ENCODE measurements at places on chromosomes 5 and 9.

GRCh38 chr5:123701511-123702200 lies 189.7 kb downstream of the CSNK1G3 start:
- no peak for DNase-seq

GRCh38 chr9:110748251-110748893 lies 79.8 kb downstream of the MUSK start:
- DNase-seq, result no peak

- DNase-seq, result no peak
These were observed 582.2 kb downstream of the CETN3 start for GRCh38 chr5:89827359-89827758.

DNA sequence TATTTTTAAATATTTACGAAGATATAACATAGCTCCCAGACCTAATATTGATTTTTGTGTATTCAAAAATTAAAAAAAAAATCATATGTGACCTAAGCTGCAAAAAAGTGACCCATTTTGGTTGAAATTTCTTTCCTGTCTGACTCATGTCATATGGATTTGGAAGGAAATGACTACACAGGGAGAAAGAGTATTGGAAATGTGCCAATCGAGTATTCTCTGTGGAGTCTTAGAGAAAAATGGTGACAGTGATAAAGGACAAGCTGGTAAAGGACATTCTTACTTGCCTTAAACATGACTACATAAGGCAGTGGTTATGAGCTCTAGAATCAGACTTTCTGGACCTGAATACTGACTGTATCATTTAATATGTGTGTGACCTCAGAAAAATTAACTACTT lies 262.9 kb upstream of the PTPRD start:
- no peak for DNase-seq

GRCh38 chr5:171405615-171406014 lies 13.8 kb upstream of the FGF18 start:
- no peak for DNase-seq

GRCh38 chr5:128641861-128642260 lies 103.8 kb upstream of the FBN2 start:
- no peak for DNase-seq

- no peak for DNase-seq
These were observed 594 bp downstream of the FAM120A start for GRCh38 chr9:93451849-93452709.

DNA sequence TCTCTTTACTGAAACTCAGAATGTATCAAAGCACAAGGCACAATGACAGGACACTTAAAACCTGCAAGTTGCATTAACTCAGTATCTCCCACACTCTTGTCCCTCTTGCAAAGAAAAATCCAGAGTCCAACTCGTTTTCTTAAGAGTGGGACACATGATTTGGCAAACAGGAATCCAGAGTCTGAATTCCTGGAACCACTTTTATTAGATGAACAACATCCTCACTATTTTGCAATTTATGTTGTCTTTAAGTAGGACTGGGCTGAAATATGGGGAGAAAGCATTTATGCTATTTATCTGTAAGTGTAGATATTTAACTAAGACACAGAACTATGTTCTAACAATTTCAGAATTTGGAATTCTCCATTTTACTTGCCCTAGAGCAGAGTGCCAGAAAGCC lies 69.1 kb downstream of the ABCA1 start:
- DNase-seq, result no peak

- no peak for DNase-seq
These were observed 106.2 kb downstream of the ADAMTS12 start for GRCh38 chr5:33785571-33785970.

GRCh38 chr5:2744485-2744884 lies 7.0 kb downstream of the IRX2 start:
- DNase-seq, result no peak

DNA sequence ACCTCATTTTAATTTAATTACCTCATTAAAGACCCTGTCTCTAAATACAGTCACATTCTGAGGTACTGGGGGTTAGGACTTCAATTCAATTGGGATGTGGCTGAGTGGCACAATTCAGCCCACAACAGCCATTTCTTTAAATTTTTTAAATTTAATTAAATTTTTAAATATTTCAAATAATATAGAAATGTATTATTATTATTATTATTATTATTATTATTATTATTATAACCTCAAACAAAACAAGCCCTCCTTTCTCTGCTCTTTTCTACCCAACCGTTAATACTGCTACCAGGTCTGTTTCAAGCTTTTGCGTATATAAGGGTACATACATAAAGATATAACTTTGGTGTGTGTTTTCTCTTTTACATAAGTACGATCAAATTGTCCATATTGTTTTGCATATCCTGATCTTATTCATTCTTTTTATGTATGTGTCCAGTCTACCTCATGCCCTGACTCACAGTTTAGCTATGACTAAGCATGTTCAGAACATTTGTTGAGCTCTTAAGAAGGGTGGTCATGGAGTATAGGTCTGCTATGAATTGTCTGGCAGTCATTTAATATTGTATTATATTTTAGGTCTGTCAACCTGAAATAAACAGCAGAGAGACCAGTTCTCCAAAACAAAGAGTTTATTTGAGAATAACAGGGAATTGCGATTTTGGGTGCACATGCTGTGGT lies 16.1 kb upstream of the RAB14 start:
- DNase-seq, result no peak

- no peak for DNase-seq
These were observed 22.5 kb upstream of the GLIPR2 start for GRCh38 chr9:36113999-36114398.

DNA sequence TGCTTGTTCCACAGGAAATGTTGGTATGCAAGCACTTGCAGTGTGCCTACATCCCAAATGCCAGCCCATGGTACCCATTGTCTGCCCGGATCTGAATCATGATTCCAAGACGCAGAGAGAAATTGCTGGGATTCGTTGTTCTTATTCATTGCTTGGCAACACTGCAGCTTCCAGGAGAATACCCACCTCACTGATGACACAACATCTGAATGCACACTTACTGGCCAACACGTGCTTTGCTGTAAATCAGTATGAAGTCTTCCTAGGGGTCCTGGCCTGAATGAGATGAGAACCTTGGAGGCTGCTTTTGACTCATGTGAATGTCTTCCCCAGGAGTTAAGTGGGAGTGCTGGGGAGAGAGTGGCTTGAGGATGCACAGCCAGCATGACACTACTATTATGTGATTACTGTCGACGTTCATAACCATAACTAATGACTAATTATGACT lies 11.6 kb downstream of the SRD5A1 start:
- DNase-seq, result no peak

DNA sequence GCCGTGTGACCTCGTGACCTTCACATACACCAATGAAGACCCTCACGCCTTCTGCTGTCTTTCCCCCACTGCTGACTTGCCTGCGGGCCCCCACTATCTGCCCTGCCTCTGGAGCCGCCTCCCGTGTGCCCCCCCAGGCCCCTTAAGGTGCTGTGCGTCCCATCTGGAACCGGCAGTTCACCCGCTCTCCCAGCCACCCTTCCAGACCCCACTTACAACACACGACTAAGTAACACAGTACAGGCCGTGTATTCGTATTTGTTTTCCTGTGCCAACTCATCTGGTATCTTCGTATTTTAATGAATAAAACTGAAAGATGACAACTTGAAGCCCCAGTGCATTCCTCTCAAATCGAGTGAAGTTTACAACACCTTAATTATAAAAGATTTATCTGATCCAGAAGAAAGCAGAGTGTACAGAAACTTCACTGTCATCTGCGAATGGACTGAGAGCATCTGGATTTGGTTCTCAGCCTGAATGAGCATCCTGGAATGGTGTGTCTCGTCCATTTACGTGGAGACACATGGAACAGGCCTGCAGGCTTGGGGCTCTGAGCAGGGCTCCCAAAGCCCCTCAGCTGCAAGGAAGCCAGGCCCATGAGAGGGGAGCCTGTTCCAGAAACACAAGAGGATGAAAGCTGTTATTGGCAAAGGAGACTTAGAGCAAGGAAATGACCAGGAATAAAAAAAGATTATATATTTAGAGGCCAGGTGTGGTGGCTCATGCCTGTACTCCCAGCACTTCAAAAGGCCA lies 21.9 kb upstream of the TERT start:
- no peak for DNase-seq

DNA sequence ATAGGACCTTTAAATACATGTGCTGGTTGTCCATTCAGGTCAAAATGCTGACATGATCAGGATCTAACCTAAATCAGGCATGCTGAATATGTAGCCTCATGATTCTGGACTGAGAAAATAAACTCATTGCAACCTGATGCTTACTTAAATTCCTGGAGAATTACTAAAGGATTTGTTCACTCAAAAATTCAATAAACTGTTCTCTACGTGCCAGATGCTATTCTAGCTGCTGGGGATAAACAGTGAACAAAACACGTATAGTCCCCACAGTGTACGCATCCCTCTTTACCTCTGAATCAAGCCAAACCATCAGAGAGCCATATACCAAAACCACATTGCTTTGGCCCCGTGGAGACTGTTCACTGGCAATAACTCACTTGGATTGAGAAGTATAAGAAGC lies 6.1 kb downstream of the SCAI start:
- no peak for DNase-seq

DNA sequence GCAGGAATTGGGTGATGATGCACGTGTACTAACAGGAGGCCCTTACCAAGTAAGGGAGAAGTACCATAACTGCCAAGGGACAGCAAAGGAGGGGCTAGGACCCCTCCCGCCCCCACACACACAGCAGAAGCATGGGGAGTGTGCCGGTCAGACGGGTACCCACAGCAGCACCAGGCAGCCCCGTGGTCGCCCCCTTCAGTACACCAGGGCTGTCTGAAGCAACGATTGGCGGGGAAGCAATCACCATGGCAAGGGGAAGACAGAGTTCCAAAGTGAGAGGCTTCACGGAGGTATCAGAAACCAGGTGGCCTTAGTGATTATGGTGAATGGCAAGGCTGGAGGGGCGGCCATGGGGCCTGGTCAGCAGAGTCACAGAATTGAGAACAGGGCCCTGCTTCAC lies 72.2 kb downstream of the CAMSAP1 start:
- DNase-seq, result no peak

DNA sequence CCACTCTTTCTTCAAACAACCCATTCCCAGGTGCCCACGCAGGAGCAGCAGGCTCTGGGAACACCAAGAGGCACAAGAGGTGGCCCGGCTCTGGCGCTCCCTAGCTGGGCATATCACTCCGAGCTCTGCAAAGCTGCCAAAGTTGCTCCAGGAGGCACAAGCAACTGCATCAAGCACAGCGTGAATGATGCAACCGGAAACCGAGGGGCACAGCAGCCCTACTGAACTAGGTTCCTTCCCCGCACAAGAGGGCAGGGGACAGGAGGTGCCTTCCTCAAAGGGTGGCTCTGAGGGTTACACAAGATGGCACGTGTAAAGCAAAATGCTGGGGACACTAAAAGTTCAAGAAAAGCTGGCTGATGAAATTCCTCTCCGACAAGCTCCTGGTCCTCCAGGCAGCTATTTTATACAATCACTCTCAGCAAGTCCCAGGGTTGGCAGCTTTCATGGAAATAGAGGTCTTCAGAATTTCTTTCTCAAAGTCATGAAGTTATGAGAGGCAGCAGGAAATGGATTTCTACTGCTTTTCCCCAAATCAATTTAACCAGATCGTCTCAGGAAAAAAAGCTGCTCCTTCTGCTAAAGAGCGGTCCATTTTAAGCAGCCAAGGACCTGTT lies 22.9 kb downstream of the PSMB7 start:
- DNase-seq, result no peak

DNA sequence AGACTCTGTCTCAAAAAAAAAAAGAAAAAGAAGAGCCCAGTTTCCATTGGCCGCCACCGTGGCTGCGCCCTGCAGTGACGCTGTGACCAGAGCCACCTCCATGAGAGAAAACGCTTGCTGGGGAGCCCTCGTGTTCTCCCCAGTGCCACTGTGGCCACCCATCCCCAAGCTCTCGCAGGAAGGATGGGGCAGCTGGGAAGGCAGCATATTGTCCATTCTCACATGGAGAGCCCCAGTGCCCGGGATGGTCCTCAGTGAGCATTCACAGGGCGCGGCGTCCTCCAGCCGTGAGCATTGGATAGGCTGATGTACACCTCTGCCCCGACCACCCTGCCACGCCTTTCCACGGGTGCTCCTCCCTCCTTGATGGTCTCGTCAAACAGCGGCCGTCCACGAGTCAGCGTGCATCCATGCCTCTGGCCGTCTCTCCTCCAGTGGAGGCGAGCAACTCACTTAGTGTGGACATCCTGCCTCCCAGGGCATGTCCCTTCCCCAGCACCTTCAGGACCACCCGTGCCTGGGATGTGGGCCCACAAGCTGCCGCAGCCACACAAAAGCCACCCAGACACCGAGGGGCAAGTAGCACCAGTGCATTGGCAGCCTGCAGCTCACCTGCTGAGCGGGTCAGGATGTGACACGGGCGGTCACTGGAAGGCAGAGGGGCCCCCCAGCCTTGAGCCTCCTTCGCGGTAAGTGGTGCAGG lies 23.4 kb upstream of the SLC6A19 start:
- DNase-seq, result no peak

- DNase-seq, result no peak
These were observed 26.2 kb downstream of the ABO start for GRCh38 chr9:133248726-133249295.

DNA sequence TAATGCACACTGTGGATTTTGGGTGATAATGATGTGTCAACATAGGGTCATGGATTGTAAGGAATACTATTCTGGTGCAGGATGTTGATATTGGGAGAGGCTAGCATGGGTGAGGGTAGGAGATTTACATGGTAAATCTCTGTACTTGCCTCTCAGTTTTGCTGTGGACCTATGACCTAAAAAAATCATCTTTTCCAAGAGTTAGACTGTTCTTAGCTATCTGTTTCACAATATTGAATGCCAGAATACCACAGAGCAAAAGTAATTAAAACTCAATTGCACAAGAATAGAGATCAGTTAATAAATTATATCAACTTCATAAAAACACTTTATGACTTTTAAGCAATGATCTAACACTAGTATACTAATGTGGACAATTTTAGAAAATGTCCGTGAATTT lies 651.6 kb downstream of the HTR1A start:
- DNase-seq, result no peak

DNA sequence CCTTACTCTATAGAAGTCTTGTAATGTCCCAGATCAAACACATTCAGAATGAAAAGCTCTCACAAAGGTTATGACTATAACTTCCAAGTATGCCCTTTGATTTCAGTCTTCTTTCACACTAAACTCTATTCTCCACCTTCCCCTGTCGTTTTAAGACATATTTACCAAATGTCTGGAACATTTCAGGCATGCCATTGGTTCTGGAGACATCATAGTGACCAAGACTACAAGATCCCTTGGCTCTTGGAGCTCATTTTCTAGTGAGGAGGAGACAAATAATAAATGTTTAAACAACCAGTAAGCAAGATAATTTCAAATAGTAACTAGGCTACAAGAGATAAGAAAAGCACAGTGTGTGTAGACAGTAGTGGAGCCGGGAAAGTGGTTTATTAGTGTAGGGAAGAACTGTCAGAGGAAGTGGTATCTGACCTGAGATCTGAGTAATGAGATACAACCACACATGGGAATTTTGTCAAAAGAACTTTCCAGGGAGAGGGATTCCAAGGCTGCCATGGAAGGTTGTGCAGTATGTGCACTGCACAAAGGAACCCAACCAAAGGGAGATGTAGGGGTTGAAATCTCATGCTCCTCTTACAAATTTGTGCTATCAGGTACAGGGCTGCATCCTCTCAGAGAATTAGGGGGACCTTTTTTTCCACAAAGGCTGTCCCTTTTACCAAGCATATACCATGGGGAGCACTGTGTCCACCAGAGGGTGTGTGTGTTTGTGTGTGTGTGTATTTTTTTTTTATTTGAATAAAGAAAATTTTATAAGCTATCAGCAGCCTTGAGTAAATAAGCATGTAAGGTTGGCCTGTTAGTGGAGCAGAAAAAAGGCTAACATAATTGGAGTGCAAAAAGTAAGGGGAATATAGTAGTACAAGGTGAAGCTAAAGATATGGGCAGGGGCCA lies 1279.1 kb upstream of the WWC1 start:
- no peak for DNase-seq

Measured in cortex of kidney (tissue), 1 donor.